ENCODE measurements at places on chromosomes 1 and 21.
A peak's percentile ranks its signal among the peaks of the same experiment; 100 is the strongest.

DNA sequence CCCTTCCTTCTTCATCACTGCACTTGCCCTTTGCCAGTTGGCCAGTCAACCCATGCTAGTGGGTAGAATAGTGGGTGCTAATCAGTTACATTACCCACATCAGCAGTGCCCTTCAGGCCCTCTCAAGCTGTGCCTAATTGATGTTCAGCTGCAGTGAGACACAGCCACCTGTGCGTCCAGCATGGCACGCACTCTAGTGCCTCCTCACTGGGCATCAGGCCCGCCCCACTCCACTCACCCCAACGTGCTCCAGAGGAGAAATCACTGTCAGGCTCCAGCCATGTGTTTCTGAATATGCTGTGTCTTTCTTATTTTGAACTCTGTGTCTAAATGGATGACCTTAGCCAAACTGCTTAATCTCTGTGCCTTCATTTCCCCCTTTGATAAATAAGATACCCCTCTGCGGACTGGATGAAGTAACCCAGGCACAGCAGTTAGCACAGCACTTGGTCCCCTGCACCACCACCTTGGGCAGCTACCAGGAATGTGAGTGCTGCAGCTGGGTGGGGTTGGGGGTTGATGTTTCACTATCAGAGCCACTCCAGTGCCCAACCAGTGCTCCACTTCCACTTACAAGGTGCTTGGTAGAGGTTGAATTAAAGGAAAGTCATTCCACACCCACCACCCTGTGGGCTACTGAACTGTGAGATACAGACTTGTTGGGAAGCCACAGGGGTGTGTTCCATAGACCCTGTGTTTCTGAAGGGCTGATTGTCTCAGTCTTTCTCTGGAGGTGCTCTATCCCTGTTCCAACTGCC lies 8.9 kb upstream of the ADORA3 start:
- DNase-seq, result no peak

GRCh38 chr1:181160998-181161870 lies 72.7 kb downstream of the IER5 start:
- no peak for DNase-seq

DNA sequence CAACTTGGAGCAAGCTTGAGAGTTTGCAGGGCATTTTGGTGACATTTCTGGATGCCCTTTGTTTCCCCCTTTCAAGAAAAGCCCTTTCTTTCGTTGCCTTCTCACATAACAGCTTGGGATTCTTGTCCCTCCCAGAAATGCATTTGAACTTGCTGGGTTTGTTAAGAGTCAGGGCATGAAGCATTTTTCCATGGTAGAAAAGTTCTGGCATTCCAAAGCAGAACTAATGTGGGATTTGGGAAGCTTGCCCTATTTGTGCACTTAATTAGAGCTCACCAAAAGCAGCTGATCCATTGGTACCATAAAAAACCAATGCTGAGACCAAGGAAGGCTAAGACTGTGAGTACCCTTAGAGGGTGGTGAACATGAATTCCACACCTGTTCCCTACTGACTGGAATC lies 99.8 kb upstream of the HOOK1 start:
- no peak for DNase-seq

- DNase-seq, result no peak
Observed at GRCh38 chr1:74471470-74471869, 40.9 kb downstream of the LRRC53 start.

- DNase-seq, result peak; percentile 33
Observed at GRCh38 chr1:177927021-177927596, 42.7 kb downstream of the SEC16B start.

DNA sequence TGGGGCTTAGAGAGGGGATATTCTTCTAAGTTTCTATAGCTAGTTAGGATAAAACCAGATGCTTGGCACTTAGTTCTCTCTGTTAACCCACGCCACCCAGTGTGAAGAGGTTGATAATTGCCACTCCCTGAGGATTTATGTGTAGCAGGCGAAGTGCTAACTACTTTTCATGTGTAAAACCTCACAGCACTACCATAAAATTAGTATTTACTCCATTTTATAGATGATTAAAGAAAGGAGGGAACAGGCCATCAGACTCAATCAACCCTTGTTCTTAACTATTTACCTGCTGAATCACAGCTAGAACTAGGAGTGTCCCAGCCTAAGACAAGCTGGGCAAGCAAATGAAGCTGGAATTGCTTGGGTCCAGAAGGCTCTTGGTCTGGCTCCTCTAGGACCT lies 8.9 kb downstream of the LIN28A start:
- no peak for DNase-seq

DNA sequence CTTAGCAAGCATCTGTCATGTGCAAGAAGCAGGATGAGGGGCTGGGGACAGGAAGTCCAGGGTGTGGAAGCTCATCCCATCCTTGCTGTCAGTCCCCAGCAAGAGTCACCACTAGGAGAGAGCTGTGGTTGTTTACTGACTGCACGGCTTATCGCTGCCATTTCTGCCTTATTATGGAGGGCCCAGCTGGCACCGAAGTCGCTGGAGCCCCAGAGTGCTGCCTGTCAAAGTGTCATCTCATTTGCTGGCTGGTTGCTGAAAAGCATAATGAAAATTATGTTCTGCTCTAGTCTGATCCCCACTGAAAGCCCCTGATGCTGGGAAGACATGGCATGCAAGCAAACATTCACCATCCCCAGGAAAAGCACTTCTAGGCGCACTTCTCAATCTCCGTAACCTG lies 642.7 kb downstream of the NPHP4 start:
- no peak for DNase-seq

GRCh38 chr1:51044199-51044598 lies 57.8 kb upstream of the C1orf185 start:
- no peak for DNase-seq

DNA sequence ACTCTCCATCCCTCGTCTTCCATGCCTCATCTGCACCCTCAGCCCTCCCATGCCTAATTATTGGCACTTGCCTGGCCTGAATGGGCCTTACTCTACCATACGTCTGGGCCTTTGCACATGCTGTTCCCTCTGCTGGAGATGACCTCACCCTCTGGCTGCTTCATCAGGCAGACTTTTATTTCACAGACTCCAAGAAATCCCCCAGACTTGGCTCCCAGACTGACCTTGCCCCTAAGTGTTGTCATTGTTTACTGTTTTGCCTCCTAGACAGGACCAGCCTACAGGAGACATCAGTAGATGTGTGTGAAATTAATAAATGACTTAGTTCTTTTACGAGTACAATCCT lies 5.2 kb upstream of the AHDC1 start:
- no peak for DNase-seq

DNA sequence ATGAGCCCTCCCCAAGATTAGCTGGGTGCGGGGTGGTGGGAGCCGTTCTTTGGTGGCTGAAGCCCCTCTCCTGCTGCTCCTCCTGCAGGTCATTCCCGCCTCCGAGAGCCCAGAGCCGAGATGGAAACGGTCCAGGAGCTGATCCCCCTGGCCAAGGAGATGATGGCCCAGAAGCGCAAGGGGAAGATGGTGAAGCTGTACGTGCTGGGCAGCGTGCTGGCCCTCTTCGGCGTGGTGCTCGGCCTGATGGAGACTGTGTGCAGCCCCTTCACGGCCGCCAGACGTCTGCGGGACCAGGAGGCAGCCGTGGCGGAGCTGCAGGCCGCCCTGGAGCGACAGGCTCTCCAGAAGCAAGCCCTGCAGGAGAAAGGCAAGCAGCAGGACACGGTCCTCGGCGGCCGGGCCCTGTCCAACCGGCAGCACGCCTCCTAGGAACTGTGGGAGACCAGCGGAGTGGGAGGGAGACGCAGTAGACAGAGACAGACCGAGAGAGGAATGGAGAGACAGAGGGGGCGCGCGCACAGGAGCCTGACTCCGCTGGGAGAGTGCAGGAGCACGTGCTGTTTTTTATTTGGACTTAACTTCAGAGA lies 448 bp downstream of the G0S2 start:
- no peak for DNase-seq

DNA sequence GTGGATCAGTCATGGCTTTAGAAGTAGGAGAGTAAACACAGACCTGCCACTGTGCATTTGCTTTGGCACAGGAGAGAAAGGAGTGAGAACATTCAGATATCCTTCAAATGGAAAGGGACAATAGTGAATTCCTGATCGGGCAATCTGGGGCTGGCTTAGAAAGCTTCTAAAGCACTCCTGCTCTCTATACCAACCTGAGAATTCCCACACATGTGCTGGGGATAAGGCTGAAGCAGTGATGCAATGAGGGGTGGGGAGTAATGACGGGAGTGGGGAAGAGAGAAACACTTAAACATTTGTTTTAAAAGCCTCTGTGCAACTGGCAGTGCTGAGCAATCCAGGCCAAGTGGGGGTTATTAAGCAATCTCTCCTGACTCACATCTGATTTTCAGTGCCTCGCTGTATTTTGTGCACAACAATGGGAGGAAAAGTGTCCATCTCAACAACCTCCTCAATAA lies 108.8 kb downstream of the KIAA0319L start:
- peak; percentile 49 for DNase-seq

DNA sequence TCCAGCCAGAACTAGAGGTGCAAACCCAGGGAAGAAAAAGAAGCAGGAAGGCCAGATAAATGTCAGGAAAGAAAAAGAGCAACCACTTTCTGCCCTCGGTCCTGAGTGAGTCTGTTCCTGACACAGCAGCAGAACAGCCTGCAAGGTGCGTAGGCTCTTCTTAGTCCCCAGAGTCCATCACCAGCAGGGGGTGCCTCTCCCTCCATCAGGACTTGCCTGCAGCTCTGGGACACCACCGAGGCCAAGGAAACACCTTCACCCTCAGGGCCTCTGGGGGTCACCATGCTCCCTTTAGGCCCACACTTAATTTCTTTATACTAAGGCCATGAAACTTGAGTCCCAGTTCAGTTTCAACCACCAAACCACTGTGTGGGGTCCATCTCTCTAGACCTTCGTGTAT lies 43.7 kb upstream of the NFASC start:
- no peak for DNase-seq

DNA sequence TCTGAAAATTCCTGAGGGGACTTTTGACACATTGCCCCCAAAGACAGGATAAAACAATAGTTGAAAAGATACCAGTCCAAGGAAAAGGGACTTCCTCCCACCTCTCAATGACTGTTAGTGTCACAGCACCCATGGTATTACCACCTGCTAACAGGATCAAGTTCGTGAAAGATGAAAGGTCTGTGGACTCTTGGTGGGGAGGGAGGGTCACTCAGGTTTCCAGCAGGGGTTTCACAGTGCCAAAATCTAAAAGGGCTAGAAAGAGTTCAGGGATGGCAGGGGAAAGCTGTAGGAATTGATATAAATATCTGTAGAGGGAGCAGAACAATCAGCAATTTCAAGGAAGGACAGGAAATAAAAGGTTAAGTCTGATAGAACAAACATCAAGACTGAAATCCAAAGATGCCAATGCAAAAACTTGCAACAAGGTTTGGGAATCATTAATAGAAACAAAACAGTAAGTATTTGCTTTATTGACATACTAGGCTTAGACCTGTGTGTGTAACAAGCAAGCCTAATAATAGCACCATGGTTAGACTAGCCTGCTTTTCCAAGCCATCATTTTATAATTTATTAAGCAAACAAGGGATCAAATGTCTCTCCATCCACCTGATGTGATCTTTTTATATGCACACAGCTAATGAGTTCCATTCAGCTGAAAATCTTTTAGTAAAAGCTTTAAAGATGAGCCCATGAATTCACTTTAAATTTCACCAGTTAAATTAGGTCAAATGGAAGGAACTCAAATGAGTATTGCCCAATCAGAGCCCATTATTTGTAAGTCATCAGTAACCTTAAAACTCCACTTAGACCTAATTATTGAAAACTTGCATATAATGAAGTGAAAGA lies 3.7 kb downstream of the MCL1 start:
- no peak for DNase-seq

GRCh38 chr1:109787211-109787844 lies 23.6 kb upstream of the EPS8L3 start:
- DNase-seq, result no peak

DNA sequence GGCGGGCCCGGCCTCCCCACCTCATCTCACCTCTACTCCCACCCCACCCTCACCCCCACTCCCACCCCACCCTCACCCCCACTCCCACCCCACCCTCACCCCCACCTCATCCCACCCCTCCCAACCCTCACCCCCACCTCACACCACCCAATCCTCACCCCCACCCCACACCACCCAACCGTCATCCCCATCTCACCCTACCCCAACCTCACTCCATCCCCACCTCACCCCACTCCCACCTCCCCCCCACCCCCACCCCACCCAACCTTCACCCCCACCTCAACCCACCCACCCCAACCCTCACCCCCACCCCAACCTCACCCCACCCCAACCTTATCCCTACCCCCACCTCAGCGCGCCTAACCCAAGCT lies 13.4 kb downstream of the A3GALT2 start:
- DNase-seq, result no peak

DNA sequence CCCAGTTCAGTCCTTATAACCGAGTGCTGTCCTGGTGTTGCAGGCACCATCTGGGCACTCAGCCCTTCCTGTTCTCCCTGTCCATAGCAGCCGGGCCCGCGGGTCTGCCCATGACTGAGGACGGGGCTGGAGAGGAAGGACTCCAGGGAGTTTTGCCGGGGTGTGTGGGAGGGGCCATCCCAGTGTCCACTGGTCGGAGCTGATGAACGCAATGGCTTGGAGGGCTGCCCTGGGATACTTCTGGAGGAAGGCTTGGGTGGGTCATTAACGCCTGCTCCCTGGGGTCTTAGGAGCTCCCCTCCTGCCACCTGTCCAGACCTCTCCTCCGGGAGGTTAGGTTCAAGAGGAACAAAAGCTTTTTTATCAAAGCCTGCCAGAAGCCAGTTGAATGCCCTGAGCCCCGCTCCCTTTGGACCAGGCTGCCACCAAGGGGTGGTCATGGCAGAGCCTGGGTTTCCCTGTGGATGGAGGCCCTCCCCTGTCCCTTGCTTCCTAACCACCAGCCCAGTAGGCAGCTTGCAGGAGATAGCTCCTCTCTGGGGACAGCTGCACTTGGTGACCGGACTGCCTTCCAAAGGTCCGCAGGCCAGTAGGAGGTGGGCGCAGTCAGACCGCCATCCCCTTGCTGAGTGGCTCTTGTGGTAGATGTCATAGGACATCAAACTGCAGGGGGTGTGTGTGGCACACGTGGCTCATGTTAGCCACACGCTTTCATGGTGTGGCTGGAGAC lies 61.3 kb downstream of the TRIM11 start:
- DNase-seq, result no peak

GRCh38 chr1:94778808-94779207 lies 41.3 kb upstream of the SLC44A3 start:
- no peak for DNase-seq

DNA sequence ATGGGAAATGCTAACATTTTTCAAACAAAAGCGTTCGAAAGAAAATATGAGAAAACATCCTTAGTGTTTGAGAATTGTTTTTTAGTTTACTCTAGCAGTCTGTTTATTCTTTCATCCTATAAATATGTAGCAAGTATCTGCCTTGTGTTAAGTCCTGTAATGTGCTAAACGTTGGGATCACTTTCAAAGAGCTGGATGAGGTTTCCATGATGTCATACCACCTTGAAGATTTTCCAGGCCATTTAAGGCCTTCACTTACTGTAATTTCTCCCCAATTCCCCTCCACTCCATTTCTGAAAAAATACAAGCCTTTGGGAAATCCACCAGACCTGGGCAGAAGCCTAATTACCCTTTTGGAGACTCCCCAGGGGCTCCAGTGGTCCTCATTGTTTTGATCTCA lies 24.2 kb upstream of the CTBS start:
- peak; percentile 6 for DNase-seq

- no peak for DNase-seq
Observed at GRCh38 chr1:5745800-5746610, 246.2 kb downstream of the NPHP4 start.

Data from amniotic stem cell (primary cell).